ENCODE measurements at places on chromosomes 7 and 10.

GRCh38 chr7:28621369-28621841, 209.1 kb downstream of the CREB5 start:
- DNase-seq = no peak

GRCh38 chr10:115856580-115856979, 416.4 kb downstream of the GFRA1 start:
- no peak for DNase-seq

- DNase-seq = no peak
These were observed 1.1 kb upstream of the PRLHR start for GRCh38 chr10:118596426-118597124.

DNA sequence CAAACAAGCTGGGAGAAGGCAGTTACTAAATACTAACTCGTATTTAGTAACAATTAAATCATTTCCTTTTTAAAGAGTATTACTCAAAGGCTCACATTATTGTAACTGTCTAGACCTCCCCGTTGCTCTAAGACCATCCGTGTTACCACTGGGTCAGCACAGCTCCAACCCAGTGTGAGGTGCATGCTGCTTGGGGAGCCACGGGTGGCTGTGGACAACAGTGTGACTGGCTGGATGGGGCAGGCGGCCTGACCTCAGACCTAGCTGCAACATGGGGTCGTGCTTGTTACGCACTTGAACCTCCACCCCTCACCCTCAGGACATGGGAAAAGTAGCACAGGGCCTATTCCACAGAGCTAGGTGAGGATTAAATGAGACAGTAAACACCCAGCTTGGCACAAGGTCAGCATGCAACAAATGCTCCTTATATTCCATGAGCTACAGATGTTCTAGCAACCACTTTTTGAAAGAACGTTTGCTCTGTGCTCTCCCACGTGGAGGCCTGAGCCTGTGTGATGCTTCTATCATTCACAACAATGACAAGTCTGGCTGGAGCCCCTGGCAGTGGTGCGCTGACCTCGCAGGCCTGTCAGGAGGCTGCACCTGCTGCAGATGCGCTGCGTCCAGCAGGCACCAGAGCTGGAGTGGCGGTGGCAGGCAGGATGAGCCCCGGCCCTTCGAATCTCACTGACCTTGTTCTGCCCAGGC, 135.7 kb downstream of the PKD1L1 start:
- no peak for DNase-seq

DNA sequence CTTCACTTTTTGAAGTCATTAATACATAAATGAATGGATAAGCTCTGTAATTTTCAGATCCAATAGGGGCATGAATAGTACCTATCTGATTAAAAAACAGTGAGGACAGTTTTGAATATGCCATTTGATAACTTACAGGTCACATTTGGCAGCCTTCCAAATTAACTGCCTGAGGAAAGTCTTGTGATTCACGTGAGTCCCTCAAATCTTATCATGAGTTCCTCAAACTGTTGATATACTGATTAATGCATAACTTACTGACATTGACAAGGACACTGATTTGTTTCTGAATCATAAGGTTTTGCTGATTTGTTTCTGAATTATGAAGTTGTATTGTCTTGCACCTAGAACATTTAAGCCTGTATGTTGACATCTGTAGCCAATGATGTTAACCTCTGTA, 55.1 kb downstream of the ANKMY2 start:
- DNase-seq = no peak

GRCh38 chr7:150453892-150454291, 3.5 kb downstream of the GIMAP8 start:
- no peak for DNase-seq

DNA sequence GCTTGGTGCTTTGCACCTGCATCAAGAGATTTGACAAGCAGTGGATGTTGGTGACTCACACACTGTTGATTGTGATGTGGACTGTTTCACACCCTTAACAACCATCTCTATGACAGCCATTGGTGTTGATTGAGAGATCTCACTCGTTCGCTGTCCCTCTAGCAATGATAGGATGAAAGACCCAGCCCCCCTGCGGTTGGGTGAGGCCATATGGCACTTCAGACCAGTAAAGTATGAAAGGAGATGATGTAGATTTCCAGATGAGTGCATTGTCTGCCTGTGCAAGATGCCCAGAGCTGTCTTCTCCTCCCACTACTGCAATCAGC, 138.7 kb upstream of the PRR15 start:
- no peak for DNase-seq

- DNase-seq = no peak
These were observed 5.4 kb upstream of the FAM170B start for GRCh38 chr10:49139028-49139845.
